NCI-H2171 (cell line): ENCODE measurements at places on chromosomes 2 and 18.

DNA sequence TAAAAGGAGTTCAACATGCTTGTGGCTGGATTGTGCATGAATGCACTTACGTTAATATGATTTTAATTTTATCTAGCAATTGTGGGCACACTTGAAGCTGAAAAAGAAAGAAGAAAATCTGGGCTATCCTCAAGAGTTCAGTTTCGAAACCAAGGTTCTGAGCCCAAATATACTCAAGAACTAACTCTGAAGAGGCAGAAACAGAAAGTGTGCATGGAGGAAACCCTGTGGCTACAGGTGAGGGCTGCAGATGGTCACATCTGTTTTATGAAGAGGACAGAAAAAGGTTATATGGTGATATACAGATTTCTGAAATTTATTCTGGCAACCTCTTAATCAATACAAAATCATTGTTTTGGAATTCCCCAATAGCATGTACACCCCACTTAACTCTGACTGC lies 57.3 kb downstream of the ITGA6 start:
- no peak for DNase-seq

GRCh38 chr2:24919506-24920097 lies 435 bp downstream of the ADCY3 start:
- DNase-seq = peak; percentile 43

GRCh38 chr18:55228707-55229106 lies 269.4 kb upstream of the CCDC68 start:
- DNase-seq = no peak

DNA sequence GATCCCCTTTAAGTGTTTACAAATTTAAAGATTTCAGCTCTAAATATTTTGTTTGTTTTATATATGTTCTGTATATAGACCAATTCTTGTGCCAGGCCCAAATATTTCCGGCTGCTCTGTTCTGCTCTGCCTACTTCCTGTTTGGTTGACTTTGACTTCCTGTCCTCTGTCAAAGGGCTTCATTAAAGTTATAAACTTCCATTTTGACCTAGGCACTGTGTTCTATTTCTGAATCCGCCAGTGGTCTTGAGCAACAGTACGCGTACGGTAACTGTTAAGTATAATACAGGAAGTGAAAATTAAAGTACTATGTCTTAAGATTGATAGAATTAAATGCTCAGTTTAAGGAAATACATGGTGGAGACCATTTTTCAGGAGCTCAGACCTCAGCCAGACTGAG lies 13.5 kb upstream of the REL start:
- DNase-seq = no peak

DNA sequence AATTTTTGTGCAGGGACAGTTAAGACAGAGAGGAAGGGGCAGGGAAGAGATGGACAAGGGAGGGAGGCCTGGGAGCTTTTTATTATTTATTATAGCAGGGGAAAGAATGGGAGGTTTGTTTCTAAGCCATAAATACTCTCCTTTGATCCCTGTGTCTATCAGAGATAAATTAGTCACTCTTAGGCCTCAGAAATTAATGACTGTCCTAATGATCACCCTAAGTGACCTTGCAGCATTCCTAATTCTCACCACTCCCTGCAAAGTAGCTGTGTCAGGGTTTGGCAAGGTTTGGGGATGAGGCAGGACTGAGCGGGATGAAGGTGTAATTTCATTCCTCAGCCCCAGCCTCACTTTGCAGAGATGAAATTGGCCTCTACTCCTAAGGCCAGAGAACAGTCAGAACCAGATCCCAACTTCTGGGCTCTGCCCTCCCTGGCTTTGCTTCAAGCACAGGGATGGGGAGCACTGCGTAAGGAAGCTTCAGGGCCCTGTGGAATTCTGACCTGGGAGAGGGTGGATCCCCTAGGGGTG lies 95.0 kb downstream of the TMEM17 start:
- no peak for DNase-seq

- DNase-seq = no peak
Observed at GRCh38 chr2:24111407-24111901, 11.7 kb downstream of the PFN4 start.

DNA sequence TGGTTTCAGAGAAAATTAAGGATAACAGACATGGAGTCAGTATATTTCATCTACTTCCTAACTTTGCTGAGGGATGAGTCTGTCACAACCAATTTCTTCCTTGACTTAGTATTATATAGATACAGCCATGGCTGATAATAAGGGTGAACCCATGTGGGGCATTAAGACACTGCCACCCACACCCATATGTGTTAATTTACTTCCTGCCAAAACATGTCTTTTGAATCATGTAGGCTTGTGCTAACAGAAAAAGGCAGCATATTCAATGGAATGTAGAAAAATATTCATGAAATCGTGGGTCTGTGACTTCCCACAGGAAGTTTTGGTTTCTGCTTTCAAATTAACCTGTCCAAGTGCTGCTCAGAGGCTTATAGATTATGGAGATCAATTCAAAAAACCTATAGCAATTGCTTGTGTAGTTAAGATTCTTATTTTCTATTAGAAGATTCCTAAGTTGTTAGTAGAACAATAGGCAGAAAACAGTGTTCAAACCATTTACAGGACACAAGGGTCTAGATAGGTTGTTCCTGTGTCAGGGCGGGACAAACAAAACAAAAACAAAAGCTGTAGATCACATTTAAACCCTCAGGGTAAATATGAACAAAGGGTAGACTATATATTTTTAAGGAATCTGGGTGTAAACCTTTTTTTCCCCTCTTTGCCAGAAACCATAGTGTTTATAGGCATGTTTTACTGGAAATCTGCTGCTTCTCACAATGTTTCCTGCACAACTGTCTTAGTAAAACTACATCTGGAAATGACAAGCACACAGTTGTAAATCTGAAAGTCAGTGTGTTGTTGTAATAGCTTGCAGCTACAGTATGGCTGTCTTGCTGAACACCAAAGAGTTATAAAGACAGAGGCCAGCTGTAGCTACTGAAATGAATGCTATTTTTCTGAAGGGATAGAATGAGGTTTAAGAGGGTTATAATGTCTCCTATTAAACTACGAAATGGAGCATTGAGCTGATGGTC lies 691.2 kb downstream of the EPHA4 start:
- DNase-seq = no peak

- no peak for DNase-seq
Observed at GRCh38 chr2:179830043-179830787, 31.2 kb downstream of the ZNF385B start.

DNA sequence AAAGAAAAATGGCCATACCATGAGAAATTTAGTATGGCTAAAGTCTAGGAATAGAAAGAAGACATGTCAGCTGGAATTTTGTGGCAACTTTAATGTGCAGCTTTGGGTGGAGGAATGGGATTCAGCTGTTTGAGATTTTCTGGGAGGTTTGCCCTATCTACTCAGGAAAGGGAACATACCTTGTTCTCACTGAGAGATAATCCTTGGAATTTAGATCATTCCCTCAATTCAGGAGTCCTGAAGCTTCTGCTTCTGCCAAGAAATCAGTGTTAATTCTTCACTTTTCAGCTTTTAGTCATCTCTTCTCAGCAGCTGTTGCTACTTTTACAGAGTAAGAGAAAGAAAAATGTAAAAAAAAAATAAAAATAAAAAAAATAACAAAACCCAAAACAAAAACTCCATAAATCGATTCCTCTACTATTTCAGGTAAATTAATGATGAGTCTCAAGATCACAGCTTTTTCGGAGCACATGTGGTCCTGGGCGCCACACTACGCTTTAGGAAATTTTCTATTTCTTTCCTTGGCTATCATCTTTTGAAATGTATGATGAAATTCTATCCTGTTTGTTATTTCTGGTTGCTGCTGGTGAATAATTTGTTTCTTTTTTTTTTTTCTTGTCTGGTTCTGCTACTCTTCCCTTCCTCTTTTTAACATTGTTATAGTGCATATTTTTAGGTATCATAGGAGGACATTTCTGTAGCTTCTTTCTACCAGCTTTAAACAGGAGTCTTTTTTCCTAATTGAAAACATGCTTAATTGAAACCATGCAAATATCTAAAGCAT lies 18.9 kb upstream of the BAZ2B start:
- DNase-seq = no peak

- no peak for DNase-seq
Observed at GRCh38 chr2:7023542-7023941, 106.3 kb downstream of the RNF144A start.

DNA sequence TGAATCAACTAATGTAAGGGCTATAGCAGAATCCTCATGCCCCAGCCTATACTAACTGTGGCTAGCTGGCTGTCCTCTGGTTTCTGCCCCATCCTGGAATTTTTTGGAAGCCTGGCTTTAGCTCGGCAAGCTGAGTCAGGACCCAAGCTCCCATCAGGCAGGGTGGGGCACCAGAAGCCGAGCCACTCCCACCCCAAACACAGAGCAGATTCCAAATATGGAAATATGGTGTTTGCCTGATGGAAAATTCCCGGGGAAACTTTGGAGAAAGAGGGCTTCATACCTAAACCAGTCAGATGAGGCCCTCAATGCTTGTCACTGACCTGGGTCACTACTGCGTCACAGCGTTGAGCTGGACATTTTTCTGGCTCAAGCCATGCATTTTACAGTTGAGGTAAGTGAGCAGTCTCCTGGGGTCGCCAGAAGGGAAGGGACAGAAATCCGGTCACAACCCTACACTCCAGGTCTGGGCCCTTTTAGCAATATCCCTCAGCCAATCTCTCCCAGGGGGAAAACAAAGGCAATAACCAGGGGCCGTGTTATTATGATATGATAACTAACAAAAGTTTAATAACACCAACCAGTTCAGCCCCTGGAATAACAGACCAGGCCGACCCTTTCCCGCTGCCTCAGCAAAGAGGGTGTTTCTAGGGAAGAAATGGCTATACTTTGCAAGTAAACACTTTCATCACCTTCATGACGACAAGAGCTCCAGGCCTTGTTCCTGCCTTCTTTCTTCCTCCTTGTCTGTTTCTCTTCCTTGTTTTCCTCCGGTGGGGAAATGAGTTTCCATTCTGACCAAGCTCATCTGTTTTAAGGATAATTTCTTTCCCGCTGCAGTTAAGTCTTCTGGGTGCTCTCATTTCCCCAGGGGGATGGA lies 37.7 kb downstream of the PSD4 start:
- DNase-seq = no peak

DNA sequence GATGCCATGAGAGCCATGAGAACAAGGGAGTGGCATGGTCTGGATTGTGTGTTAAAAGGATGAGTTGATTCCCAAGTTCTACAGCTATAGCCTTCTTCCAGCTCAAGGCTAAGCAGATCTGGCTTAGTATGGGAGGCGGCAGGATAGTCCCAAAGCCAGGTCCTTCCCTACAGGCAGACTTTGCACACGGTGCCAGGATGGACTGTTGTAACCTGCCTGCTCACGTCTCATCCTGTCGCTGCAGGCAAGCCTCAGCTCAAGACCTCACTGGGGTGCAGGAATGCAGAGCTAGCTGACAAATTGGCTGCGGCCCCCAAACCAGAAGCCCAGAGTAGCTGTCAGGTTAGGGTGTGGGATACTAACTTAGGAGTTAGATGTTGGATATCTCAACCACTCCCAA lies 28.8 kb upstream of the IGFBP5 start:
- DNase-seq = no peak

DNA sequence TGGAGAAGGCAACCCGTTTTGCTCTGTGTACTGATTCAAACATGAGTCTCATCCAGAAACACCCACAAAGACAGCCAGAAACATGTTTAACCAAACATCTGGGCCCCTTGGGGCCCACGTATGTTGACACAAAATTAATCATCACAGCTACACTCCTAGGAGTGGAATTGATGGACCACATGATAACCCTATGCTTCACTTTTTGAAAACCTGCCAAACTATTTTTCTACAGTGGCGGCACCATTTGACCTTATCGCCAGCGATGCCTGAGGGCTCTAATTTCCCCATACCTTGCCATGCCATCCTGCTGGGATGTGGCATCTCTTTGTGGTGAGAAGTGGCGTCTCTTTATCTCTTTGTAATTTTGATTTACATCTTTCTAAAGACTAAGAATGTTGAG lies 38.5 kb downstream of the PSMG2 start:
- DNase-seq = peak; percentile 39

DNA sequence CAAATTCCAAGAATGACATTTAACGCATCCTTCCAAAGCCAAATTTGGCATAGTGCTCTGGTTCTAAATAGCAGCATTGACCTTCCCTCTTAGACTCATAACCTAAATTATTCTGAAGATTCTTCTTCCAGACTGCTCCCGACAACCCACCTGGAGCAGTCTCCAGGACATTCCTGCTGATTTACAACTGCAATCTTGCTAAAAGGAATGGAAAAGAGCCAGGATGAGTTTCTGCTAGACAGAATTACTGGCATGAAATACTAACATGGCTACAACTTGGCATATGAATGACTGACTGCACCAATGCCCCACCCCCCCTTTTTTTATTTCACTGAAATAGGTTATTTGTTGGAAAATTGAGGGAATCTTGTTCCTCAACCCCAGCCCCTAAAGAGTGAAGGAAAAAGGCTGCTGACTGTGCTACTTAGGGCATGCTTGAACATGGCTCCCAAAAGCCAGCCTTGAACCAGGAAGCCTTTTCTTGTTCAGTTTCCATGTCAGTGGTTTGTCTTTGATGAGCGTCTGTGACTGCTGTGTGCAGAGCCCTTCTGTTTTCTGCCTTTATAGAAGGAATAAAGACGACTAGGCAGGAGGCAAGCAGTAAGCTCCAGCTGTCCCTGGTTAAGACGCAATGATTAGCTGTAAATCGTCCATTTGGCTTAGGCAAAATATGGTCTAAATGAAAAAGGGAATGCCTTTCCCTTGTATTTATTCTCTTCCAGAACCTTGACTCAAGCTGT lies 47.4 kb upstream of the ITGB6 start:
- peak; percentile 15 for DNase-seq

GRCh38 chr18:59344996-59345395 lies 14.1 kb downstream of the LMAN1 start:
- no peak for DNase-seq

- no peak for DNase-seq
Observed at GRCh38 chr2:151943461-151943860, 115.2 kb upstream of the ARL5A start.

- DNase-seq = no peak
Observed at GRCh38 chr2:39127973-39128372, 7.1 kb upstream of the SOS1 start.

- DNase-seq = no peak
Observed at GRCh38 chr2:37342591-37343220, 1.7 kb upstream of the QPCT start.

DNA sequence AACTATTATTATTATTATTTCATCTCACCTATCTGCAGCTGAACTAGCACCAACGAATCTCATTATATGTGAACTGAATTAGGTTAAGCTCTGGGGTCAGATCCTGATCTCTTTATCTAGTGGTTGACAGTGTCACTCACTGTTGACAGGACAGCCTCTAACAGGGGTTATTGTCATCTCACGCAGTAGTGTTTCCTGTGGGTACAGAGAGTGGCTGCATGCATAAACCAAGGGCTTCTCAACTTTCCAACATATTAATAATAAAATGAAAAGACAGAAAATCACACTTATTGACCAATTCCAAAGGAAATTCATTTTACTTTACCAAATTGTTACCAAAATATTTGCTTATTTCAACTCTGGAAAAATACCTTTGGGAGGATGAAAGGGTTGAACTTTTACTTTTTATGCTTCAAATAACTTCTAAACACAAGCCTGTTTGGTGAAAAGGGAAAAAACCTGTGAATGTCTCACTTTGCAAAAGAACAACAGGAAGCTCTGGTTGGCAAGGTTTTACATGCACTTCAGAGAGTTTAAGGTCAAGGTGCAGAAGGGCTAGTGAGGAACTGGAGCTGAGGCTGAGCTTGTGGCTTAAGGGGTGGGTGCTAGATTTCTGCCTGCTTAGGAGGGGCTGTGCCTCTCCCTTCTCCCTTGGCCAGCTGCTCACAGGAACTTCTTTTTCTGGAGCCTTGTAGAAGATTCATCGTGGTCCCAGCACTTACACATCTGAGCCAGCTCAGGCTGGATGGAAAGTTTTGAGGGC lies 72.6 kb downstream of the CTAGE1 start:
- no peak for DNase-seq
